ENCODE measurements at places on chromosomes 3 and 15.

GRCh38 chr3:23861689-23862088, 55.1 kb downstream of the NKIRAS1 start:
- no peak for DNase-seq

DNA sequence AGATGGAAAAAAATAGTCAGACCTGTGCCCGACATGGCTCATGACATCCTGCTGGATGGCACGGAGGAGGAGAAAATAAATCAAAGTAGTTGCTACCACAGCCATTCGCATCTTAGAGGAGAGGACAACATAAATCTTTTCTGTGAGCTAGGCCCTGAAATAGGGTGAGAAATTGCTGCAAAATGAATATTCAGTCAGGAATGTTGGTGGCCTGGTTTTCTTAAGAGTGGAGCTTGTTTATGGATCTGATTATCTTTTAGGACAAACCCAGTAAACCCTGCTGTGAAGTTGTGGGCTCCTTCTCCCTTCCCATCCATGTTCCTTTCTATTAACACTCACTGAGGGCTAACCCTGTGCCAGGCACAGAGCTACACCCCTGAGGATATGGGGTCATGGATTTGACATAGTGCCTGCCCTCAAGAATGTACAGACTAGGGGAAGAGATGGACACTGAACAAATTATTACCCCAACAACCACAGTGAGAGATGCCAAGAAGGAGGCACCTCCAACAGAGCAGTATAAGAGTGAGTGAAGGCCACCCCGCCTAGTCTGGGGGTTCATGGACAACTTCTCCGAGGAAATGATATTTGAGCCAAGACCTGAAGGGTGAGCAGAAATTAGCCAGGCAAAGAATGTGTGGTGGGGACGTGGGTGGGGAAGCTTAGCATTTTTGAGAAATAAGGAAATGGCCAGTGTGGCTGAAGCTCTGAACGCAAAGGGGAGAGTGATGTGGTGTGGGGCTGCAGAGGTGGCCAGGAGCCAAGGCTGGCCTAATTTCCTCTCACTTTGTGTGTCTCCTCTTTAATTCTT, 68.9 kb upstream of the ARL8B start:
- peak; percentile 75 for DNase-seq

- DNase-seq: no peak
These were observed 247.1 kb upstream of the ST8SIA2 start for GRCh38 chr15:92146511-92147150.

GRCh38 chr3:37989821-37990480, 635 bp upstream of the VILL start:
- DNase-seq: no peak

DNA sequence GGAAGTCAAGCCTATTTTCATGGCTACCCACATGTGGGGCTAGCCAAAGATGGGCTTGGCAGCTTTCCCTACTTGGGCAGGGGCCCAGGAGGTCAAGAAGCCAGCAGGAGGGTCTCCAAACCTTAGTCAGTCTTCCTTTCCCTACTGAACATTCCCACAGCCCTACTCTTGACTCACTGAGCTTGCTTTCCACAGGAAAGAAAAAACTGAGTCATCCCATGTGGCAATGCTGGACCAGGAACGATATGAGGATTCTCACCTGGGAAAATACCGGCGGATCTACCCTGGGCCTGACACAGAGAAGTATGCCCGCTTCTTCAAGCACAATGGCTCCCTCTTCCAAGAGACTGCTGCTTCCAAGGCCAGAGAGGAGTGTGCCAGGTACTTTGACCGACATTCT, 3.7 kb upstream of the NGRN start:
- peak; percentile 13 for DNase-seq

DNA sequence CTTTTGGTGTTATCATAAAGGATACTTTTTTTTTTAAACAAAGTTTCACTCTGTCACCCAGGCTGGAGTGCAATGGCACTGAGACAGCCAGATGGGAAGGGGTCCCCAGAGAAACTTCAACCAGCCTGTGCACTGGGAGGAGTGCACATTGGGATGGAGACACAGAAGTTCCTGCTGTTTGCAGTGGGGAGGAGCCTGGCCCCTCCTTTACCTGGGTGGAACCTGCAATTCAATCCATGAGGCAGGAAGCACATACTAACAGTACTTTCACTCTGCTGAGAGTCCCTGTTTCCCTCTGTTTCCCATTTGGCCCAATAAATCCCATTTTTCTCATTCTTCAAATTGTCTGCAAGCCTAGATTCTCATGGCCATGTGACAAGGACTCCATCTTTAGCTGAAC, 42.3 kb upstream of the LHFPL4 start:
- DNase-seq: no peak

DNA sequence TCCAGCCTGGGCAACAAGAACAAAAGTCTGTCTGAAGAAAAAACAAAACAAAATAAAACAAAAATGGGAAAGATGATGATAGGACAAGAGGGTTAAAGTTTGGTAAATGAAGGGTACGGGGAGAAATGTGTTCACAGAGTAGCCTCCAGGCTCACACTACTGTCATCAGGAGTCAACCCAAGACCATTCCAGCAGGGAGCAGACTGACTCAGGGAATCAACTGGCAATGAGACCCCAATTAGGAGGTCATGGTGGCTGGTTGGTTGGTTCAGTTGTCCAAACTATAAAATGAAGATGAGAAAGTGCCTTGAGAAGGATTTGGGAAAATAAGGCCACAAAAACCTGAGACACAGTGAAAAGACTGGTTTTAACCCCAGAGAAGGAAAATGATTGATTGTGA, 51.8 kb downstream of the KLHL6 start:
- no peak for DNase-seq

- no peak for DNase-seq
These were observed 1.5 kb upstream of the SH3GL3 start for GRCh38 chr15:83445643-83446042.

- no peak for DNase-seq
These were observed 359.9 kb downstream of the MECOM start for GRCh38 chr3:169303660-169304059.

GRCh38 chr3:73766599-73767381, 142.0 kb upstream of the PDZRN3 start:
- DNase-seq: peak; percentile 71

- no peak for DNase-seq
These were observed 1360.9 kb upstream of the ALCAM start for GRCh38 chr3:104005815-104006214.

DNA sequence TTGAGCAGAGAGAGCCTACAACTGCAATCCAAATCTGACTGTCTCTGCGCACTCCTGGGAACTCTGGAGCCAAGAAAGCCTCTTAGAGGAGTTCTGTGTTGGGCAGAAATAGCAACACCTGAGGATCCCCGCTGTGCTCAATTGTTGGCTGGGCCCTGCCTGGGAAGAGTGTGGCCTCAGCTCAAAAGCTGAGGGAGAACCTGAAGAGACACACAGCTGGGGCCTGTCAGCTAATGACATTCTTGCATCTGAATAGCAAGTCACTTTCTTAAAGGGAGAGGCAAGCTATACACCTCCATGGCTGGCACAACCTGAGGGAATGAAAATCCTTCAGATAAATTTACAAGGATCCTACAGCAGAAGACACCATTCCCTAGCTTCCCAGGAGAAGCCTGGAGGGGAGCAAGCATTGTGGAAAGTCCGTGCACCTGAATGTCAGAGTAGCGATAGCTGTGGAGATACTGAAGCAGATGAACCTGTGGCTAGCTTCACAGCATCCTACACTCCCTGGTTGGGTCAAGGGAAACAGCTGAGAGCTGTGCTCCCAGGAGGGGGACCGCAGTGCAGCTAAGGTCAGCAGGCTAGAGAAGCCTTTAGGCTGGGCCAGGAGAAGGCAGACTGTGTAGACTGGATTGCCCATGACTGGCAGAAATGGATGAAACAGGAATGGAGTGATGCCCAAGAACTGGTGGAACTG, 159.9 kb upstream of the PFN2 start:
- DNase-seq: no peak

DNA sequence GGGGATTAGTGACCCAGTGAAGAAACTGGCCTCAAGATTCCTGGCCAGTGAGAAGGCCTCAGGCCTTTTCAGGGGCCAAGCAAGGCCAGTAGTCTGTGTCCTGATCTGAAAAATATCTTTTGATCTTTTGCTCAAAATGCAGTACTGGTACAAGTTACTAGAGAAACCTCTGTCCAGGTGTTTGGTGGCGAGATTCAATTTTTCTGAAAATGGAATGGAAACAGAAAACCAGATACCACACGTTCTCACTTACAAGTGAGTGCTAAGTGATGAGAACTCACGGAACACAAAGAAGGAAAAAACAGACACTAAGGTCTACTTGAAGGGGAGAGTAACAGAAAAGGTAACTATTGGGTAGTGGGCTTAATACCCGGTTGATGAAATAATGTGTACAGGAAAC, 463.4 kb downstream of the ZIC1 start:
- no peak for DNase-seq

DNA sequence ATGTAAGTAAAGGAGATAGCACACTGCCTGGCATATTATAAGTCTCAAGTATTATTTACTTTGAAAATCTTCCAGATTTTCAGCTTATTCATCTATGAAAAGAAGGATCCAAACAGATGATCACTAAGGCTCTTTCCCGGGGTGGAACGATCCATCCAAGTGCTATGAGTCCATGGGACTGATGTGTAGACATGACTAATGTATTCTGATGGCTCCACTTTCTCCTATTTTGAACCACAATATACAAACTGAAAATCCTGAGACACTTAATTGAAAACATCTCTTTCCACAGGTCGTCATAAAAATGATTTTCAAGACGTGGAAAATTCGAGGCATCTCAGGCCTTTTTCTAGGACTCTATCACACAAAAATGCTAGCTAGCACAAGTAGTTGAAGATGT, 33.4 kb upstream of the CHRM5 start:
- peak; percentile 51 for DNase-seq

- DNase-seq: no peak
These were observed 2.9 kb upstream of the FES start for GRCh38 chr15:90881181-90881977.

Measured in GM03348 (cell line).